ENCODE measurements at places on chromosomes 12 and 14.

GRCh38 chr14:50008562-50008961, 107.8 kb downstream of the VCPKMT start:
- DNase-seq, result no peak

GRCh38 chr12:49279706-49280159, 14.9 kb downstream of the TUBA1C start:
- DNase-seq, result no peak

GRCh38 chr14:54395284-54395683, 1.5 kb upstream of the CDKN3 start:
- no peak for DNase-seq

GRCh38 chr12:40946612-40947194, 241.4 kb upstream of the PDZRN4 start:
- peak; percentile 1 for DNase-seq

DNA sequence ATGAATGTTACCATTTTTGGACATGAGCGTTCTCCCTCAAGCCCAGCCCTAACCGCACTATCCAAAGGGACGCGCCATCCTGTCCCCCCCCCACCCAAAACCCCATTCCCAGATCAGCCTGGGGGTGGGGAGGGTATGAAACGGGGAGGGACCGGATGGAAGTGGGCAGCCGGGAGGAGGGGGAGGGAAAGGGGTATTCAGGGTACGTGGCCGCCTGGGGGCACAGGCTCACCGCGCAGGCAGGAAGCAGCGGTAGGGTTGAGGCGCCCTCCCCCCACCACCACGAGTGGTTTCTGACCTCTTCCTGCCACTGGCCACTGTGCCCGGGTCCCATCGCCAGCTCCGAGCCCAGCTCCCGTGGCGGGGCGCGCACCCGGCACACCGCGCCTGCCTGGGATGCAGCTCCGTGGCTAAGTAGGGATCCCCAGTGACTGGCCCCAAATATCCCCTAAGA, 1.4 kb downstream of the ACTN1 start:
- no peak for DNase-seq

DNA sequence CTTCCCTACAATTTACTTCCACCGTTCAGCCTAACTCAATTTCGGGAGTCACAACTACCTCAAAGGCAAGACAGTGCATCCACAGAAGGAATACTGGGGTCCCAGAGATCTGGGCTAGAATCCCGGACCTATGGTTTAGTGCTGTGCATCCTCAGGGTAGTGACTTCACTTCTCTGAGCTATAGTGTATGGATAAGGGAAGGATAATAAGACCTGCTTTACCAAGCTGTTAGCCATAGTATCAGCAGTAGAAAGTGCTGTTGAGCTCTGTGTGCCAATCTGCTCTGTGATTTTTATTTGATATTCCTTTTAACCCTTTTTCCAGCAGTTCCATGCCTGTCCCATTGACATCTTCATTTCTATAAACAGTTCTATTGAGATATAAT, 1044.3 kb downstream of the BCL11B start:
- no peak for DNase-seq

- no peak for DNase-seq
Measured at GRCh38 chr12:3157581-3158323, 80.6 kb downstream of the TSPAN9 start.
